ENCODE measurements at places on chromosomes 6 and 20.

GRCh38 chr20:60465993-60466686 lies 507.9 kb downstream of the CDH26 start:
- no peaks in the 10 kb centered on the region for H3K4me1 ChIP-seq
- DNase-seq, result no peak
- H3K4me3 ChIP-seq, result no peak overlapping the region
- H3K27ac ChIP-seq, result no peak overlapping the region

DNA sequence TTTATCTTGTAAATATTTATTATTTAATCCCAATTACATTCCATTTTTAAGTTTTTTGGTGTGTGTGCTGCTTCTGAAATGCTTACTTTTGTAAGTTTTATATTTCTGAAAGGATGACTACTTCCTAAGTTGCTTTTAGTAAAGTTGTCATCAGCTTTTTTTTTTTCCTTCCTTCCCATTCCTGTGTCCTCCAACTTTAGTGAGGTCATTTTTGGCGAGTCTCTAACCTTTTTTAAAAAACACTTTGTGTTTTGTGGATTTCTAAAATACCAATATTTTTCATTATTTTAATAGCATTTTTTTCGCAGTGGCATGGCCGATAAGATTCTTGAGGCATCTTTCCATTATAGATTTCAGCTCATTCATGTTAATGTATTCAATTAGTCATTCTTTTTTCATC lies 30.9 kb downstream of the FIG4 start:
- no peaks in the 10 kb centered on the region for H3K4me1 ChIP-seq
- H3K27me3 ChIP-seq, result no peaks in the 10 kb centered on the region
- no peak overlapping the region for H3K27ac ChIP-seq
- H3K4me3 ChIP-seq, result no peak overlapping the region
- peaks cover 2% of the 10 kb centered on the region for H3K36me3 ChIP-seq

- H3K4me3 ChIP-seq, result no peak overlapping the region
- H3K27ac ChIP-seq, result no peak overlapping the region
These were observed 890.6 kb downstream of the KIF16B start for GRCh38 chr20:15682690-15683089.

GRCh38 chr6:15528870-15529269 lies 134.0 kb downstream of the DTNBP1 start:
- H3K27me3 ChIP-seq, result no peaks in the 10 kb centered on the region
- H3K36me3 ChIP-seq, result peaks cover 10% of the 10 kb centered on the region
- DNase-seq, result no peak

DNA sequence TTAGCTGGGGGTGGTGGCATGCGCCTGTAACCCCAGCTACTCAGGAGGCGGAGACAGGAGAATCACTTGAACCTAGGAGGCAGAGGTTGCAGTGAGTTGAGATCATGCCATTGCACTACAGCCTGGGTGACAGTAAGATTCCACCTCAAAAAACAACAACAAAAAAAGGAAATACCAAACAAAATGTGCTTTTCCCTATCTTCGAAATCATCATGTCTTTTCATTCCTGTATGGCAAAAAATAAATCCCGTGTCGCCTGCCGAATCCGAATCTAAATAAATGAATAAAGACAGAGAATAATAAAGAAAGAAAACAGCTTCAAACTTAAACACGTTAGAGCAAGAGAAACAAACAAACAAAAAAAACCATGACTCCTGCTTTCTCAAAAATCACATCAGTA lies 11.8 kb downstream of the B4GALT5 start:
- H3K4me1 ChIP-seq, result peaks cover 15% of the 10 kb centered on the region
- H3K27ac ChIP-seq, result no peak overlapping the region
- no peaks in the 10 kb centered on the region for H3K36me3 ChIP-seq
- no peaks in the 10 kb centered on the region for H3K27me3 ChIP-seq
- H3K4me3 ChIP-seq, result no peak overlapping the region
- no peak for DNase-seq

- H3K4me1 ChIP-seq, result peaks cover 2% of the 10 kb centered on the region
- H3K27me3 ChIP-seq, result no peaks in the 10 kb centered on the region
- no peaks in the 10 kb centered on the region for H3K36me3 ChIP-seq
- no peak overlapping the region for H3K27ac ChIP-seq
These were observed 117.5 kb upstream of the SAMD5 start for GRCh38 chr6:147390909-147391536.

- no peaks in the 10 kb centered on the region for H3K27me3 ChIP-seq
- no peaks in the 10 kb centered on the region for H3K36me3 ChIP-seq
- no peak overlapping the region for H3K27ac ChIP-seq
- no peak overlapping the region for H3K4me3 ChIP-seq
- DNase-seq, result no peak
- peaks cover 20% of the 10 kb centered on the region for H3K4me1 ChIP-seq
These were observed 91.6 kb downstream of the PRND start for GRCh38 chr20:4813076-4813862.
